GM12878 (cell line): ENCODE measurements at places on chromosomes 4 and X.

GRCh38 chrX:15204130-15204751 is 65.6 kb downstream of the ASB9 start:
- peak; percentile 33 for DNase-seq
- 0 out of 2 replicates have a peak, but pooled peaks cover 5% of the 10 kb centered on the region for H3K4me1 ChIP-seq
- H3K27me3 ChIP-seq: no peaks in the 10 kb centered on the region
- peak overlapping the region; percentile 16; the same call in 1 of the 2 replicates for H3K27ac ChIP-seq

DNA sequence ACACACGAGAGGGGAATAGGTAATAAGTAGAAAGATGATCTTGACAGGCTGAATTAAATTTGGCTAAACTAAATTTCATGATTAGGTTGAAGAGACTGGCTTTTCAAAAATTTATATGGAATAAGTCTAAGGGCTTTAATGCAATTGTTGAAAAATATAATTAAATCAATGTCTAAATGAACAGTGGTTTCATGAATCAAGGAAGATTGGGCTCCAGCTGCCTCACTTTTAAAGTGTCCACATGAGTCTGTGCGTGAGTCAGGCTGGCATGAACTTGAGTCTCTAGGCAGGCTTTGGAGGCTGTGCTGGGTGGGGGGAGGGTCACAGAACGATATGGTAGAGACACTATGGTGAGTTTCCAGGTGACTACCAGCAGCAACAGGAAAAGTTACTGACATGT is 111.9 kb downstream of the SORBS2 start:
- no peaks in the 10 kb centered on the region for H3K27me3 ChIP-seq
- no peak overlapping the region for H3K4me3 ChIP-seq
- H3K27ac ChIP-seq: no peak overlapping the region
- no peak for DNase-seq
- no peaks in the 10 kb centered on the region for H3K4me1 ChIP-seq
- H3K36me3 ChIP-seq: no peaks in the 10 kb centered on the region

- DNase-seq: no peak
- no peaks in the 10 kb centered on the region for H3K36me3 ChIP-seq
- H3K27me3 ChIP-seq: no peaks in the 10 kb centered on the region
- no peaks in the 10 kb centered on the region for H3K4me1 ChIP-seq
Measured at GRCh38 chr4:165667969-165668368, 205.1 kb upstream of the TLL1 start.

- peaks cover 35% of the 10 kb centered on the region for H3K36me3 ChIP-seq
- H3K27me3 ChIP-seq: no peaks in the 10 kb centered on the region
- no peak for DNase-seq
- H3K4me3 ChIP-seq: no peak overlapping the region
- H3K27ac ChIP-seq: peak overlapping the region; percentile 3; the same call in 1 of the 2 replicates
Measured at GRCh38 chr4:87092389-87093141, 127.9 kb downstream of the KLHL8 start.

DNA sequence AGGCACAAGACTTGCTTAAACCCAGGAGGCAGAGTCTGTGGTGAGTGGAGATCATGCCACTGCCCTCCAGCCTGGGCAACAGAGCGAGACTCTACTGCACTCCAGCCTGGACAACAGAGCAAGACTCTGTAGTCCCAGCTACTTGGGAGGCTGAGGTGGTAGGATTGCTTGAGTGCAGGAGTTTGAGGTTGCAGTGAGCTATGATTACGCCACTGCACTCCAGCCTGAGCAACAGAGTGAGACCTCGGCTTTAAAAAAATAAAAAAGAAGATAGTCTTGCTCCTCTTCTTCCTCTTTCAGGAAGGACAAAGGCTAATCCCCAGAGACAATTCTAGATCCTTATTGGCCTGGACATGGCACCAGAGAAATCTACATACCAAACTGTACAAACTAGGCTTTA is 5.7 kb upstream of the PPEF2 start:
- H3K36me3 ChIP-seq: no peaks in the 10 kb centered on the region
- no peak for DNase-seq
- no peak overlapping the region for H3K4me3 ChIP-seq

DNA sequence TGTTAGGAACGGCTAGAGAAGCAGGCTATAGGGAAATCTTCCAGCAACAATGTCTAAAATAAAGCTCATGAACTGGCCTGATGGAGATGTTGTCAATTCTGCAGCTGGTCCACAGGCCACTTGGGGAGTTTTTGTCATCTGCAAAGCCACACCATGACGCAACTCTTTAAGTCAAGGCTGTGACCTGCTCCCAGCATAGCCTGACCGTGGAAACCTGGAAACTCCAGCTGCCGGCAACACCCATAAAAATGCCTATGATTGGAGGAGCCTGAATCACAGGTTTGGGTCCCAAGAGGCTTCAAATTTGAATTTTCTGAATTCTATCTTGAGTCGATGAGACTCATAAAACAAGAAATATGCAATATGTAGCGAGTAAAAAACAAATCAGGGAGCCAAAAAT is 969.2 kb upstream of the PRKX start:
- H3K4me3 ChIP-seq: no peak overlapping the region
- no peaks in the 10 kb centered on the region for H3K36me3 ChIP-seq
- no peaks in the 10 kb centered on the region for H3K27me3 ChIP-seq
- H3K4me1 ChIP-seq: no peaks in the 10 kb centered on the region
- no peak overlapping the region for H3K27ac ChIP-seq

GRCh38 chr4:160956875-160957274 is 1206.9 kb downstream of the FSTL5 start:
- H3K4me1 ChIP-seq: no peaks in the 10 kb centered on the region
- no peaks in the 10 kb centered on the region for H3K27me3 ChIP-seq
- no peak overlapping the region for H3K27ac ChIP-seq
- no peak overlapping the region for H3K4me3 ChIP-seq
- no peaks in the 10 kb centered on the region for H3K36me3 ChIP-seq
- DNase-seq: no peak

- H3K36me3 ChIP-seq: no peaks in the 10 kb centered on the region
- H3K4me1 ChIP-seq: peaks cover 5% of the 10 kb centered on the region; the same call in 1 of the 2 replicates
- H3K27me3 ChIP-seq: no peaks in the 10 kb centered on the region
- no peak overlapping the region for H3K4me3 ChIP-seq
- H3K27ac ChIP-seq: no peak overlapping the region
- DNase-seq: no peak
Measured at GRCh38 chr4:37749398-37749988, 63.3 kb upstream of the RELL1 start.

GRCh38 chrX:69555481-69556041 is 51.4 kb downstream of the NALF2 start:
- no peaks in the 10 kb centered on the region for H3K27me3 ChIP-seq

DNA sequence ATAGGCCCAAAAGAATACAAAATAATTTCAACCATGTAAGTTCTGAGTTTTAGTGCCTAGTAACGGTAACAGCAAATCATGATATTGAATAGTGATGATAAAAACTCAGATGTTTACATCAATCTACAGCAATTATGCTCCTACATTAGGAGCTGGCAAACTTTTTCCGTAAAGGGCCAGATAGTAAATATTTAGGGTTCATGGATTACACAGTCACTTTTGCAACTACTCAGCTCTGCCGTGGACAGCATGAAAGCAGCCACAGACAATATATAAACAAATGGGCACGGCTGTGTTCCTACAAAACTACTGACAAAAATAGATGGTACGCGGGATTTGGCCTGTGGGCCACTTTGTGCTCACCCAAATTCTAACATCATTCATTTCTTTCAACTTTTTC is 167.8 kb upstream of the NAP1L5 start:
- no peaks in the 10 kb centered on the region for H3K4me1 ChIP-seq
- no peak overlapping the region for H3K27ac ChIP-seq
- H3K4me3 ChIP-seq: no peak overlapping the region
- H3K27me3 ChIP-seq: no peaks in the 10 kb centered on the region
- H3K36me3 ChIP-seq: no peaks in the 10 kb centered on the region

GRCh38 chr4:85457752-85458467 is 17.0 kb upstream of the ARHGAP24 start:
- peaks cover 2% of the 10 kb centered on the region; the same call in 1 of the 2 replicates for H3K27me3 ChIP-seq
- H3K4me3 ChIP-seq: no peak overlapping the region
- no peak for DNase-seq
- no peak overlapping the region for H3K27ac ChIP-seq
- no peaks in the 10 kb centered on the region for H3K36me3 ChIP-seq
- H3K4me1 ChIP-seq: no peaks in the 10 kb centered on the region

DNA sequence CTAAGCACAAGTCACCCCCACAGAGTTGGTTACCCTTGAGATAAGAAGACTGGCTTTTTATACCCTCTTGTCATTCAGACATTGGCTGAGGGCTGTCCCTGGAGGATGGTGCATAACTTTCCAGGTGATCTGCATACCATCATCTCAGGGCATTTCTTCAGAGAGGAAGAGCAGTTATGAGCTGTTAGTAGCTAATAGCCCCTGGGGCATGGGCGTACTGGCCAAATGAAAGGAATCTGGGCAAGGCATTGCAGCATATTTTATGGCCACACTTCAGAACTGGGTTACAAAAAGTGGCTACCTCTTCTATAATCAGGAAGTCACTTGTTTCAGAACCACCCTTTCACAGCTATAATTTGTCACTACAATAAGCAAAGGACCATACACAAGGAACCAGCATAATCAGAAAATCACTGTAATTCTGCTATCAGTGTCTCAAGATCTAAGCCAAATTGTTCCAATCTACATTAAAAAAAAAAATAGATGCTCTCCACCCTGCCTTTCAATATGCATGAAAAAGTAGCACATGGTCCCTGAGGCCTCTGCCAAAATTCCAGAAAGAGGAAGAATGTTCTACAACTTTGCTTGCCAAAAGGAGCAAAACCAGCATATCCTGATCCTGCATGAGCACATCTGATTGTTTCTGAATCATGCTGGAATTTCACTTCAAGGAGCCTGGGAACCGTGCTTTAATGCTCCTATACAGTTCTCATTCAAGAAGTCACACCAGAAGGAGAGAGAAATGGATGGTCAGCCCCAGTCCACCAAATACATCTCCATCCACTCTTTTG is 92.0 kb downstream of the TMEM144 start:
- H3K27ac ChIP-seq: no peak overlapping the region
- no peaks in the 10 kb centered on the region for H3K36me3 ChIP-seq
- no peaks in the 10 kb centered on the region for H3K27me3 ChIP-seq
- H3K4me1 ChIP-seq: no peaks in the 10 kb centered on the region
- DNase-seq: no peak

DNA sequence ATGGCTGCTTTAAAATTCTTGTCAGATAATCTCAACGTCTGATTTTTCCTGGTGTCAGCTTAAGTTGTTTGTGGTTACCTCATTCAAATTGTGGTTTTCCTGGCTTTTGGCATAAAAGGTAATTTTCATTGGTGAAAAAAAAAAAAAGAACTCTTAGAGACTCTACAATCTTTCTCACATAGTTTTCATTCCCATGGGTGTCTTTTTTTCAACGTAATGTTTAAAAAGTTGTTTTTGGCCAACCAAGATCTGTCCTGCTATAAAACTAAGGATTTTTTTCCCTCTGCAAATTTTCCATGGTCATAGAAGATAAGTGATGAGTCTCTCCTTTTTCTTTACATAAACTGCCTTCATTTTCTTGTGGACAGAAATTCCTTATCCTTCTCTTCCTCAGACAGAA is 28.9 kb upstream of the RPS6KA6 start:
- no peaks in the 10 kb centered on the region for H3K4me1 ChIP-seq
- H3K27me3 ChIP-seq: no peaks in the 10 kb centered on the region
- no peak overlapping the region for H3K4me3 ChIP-seq
- DNase-seq: no peak
- no peak overlapping the region for H3K27ac ChIP-seq

DNA sequence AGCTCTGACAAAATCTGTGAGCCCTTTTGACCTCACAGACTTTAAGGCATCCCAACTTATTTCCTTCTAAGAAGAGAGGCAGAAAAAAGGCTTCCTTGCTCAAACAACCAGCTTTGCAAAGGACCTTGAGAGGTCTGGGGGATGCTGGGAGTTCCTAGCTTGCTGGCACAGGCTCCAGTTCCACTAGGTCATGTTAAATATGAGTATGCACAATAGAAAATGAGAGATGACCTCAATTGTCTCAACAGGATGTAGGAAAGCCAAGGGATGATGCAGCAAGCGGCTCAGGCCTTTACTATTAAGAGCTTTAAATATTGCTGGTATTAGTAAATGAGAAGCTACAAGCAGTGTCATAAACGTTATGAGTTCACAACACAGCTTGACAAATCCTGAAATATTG is 13.3 kb upstream of the ZNF827 start:
- no peaks in the 10 kb centered on the region for H3K36me3 ChIP-seq
- no peak overlapping the region for H3K4me3 ChIP-seq
- DNase-seq: no peak
- H3K4me1 ChIP-seq: no peaks in the 10 kb centered on the region

DNA sequence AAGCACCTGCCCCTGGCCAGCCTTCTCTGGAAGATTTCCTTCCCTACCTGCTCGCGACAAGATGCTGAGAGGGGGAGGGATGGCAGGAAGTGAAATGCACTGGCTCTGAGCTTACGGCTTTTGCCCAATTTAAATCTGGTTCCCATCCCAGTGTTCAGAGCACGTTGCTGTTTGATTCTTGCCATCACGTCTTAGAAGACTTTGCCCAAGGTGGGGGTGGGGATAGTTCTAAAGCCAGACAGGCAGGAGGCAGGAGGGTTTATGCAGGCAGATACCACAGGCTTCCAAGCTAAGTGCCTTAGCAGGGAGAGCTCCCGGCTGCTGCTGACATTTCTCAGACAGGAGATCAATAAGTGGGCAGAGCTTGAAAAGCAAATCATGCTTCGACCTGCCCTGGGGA is 393.9 kb downstream of the MID1IP1 start:
- H3K27ac ChIP-seq: no peak overlapping the region
- H3K4me1 ChIP-seq: peaks cover 18% of the 10 kb centered on the region
- H3K27me3 ChIP-seq: no peaks in the 10 kb centered on the region
- no peak overlapping the region for H3K4me3 ChIP-seq

DNA sequence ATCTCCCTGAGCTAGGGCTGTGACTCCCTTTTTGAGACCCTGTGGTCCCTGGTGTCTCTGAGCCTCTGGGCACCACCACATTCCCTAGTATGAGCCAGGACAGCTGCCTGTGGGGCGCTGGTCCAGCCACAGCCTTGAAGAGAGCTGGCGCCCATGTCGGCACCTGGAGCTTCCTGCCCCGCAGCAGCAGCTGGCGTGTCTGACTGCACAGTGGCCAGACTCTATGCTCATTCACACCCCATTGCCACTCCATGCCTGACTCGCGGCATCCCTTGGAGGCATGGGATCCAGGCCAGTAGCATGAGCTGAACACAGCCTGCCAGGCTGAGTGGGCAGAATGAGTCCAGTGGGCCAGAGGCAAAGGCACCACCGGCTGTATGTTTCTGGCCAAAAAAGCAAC is 8.3 kb upstream of the SPP1 start:
- no peaks in the 10 kb centered on the region for H3K4me1 ChIP-seq
- no peak overlapping the region for H3K4me3 ChIP-seq
- no peaks in the 10 kb centered on the region for H3K36me3 ChIP-seq
- H3K27ac ChIP-seq: no peak overlapping the region
